ENCODE measurements at places on chromosomes 4 and X.

DNA sequence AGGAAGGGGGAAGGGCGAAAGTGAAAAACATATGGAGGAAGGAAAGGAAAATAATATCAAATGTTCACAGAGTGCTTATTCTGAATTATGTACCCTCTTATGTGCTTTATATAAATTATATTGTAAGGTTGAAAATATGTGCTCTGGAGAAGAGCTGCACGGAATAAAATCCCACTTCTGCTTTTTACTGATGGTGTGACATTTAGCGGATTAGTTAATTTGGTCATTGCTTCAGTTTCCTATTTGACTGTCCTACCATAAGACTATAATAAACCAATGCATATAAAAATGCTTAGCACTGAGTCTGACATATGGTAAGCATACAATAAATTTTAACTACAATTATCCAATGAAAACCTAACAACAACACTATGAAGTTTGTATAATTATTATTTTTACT is 86.2 kb downstream of the NPFFR2 start:
- no peak overlapping the region for H3K27ac ChIP-seq
- no peak for DNase-seq
- no peaks in the 10 kb centered on the region for H3K27me3 ChIP-seq
- H3K36me3 ChIP-seq: no peaks in the 10 kb centered on the region
- peaks cover 10% of the 10 kb centered on the region for H3K4me1 ChIP-seq
- no peak overlapping the region for H3K4me3 ChIP-seq

- H3K27ac ChIP-seq: no peak overlapping the region
- no peaks in the 10 kb centered on the region for H3K4me1 ChIP-seq
- DNase-seq: no peak
- no peak overlapping the region for H3K4me3 ChIP-seq
- H3K27me3 ChIP-seq: no peaks in the 10 kb centered on the region
These were observed 63.0 kb upstream of the MND1 start for GRCh38 chr4:153281476-153281875.

- no peaks in the 10 kb centered on the region for H3K36me3 ChIP-seq
- no peak overlapping the region for H3K4me3 ChIP-seq
- no peak for DNase-seq
These were observed 39.1 kb upstream of the PDLIM5 start for GRCh38 chr4:94412658-94413038.

GRCh38 chr4:158912806-158913205 is 144.0 kb downstream of the FNIP2 start:
- no peak overlapping the region for H3K4me3 ChIP-seq
- H3K27ac ChIP-seq: no peak overlapping the region
- no peaks in the 10 kb centered on the region for H3K4me1 ChIP-seq
- H3K27me3 ChIP-seq: no peaks in the 10 kb centered on the region
- H3K36me3 ChIP-seq: peaks cover 2% of the 10 kb centered on the region

- no peak overlapping the region for H3K4me3 ChIP-seq
- H3K4me1 ChIP-seq: no peaks in the 10 kb centered on the region
- peak; percentile 16 for DNase-seq
- no peaks in the 10 kb centered on the region for H3K27me3 ChIP-seq
These were observed 115.1 kb downstream of the PPP3CA start for GRCh38 chr4:101232074-101232776.

DNA sequence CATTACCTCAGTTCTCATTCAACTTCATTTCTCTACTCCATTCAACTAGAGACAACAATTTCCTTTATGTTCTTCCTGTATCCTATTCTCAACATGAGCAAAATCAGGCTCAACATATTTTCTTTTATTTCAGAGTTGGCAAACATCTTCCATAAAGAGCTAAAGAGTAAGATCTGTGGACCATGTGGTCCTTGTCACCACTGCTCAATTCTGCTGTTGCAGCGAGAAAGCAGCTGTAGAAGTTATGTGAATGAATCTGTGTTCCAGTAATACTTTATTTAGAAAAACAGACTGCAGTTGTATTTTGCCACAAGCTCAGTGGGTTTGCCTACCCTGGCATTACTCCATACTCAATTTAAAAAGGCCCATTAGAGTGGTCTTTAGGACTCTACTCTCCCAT is 2057.3 kb downstream of the ARAP2 start:
- DNase-seq: no peak
- H3K36me3 ChIP-seq: no peaks in the 10 kb centered on the region
- no peaks in the 10 kb centered on the region for H3K4me1 ChIP-seq
- H3K27me3 ChIP-seq: no peaks in the 10 kb centered on the region
- H3K4me3 ChIP-seq: no peak overlapping the region

DNA sequence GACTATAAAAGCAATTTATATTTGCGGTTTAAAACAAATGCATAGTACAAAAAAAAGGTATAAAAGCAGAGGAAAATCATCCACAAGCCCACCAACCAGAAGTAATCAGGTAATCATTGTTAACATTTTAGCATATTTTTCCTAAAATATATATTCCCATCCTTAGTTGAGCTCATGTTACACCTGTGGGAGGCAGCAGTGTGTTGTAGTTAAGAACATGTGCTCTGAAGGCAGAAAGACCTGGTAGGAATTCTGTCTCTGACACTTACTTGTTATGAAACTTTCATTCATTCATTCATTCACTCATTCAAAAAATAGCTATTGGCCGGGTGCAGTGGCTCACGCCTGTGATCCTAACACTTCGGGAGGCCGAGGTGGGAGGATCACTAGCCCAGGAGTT is 15.4 kb upstream of the CDKL5 start:
- H3K4me1 ChIP-seq: no peaks in the 10 kb centered on the region
- H3K27me3 ChIP-seq: no peaks in the 10 kb centered on the region
- no peak overlapping the region for H3K4me3 ChIP-seq
- peak; percentile 35 for DNase-seq
- no peaks in the 10 kb centered on the region for H3K36me3 ChIP-seq

DNA sequence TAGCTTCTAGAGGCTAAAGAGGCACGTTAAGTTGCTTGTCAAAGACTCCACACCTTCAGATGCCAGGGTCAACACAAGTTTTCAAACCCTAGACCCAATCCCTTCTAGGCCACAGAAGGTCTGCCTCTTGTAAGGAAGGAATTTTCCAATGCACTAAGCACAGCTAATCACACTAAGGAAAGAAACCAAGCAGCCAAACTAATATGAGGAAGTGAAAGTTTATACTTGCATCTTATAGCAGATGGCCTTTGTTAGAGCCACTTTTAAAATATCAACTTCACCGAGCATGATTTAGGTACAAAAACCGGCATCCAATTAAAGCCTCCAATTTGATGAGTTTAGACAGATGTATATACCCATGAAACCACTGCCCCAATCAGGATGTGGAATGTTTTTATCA is 9.9 kb downstream of the FHL1 start:
- no peaks in the 10 kb centered on the region for H3K36me3 ChIP-seq
- no peak overlapping the region for H3K27ac ChIP-seq

GRCh38 chr4:150074064-150074463 is 4.2 kb upstream of the DCLK2 start:
- peaks cover 12% of the 10 kb centered on the region for H3K27me3 ChIP-seq
- no peaks in the 10 kb centered on the region for H3K36me3 ChIP-seq
- no peak overlapping the region for H3K4me3 ChIP-seq

DNA sequence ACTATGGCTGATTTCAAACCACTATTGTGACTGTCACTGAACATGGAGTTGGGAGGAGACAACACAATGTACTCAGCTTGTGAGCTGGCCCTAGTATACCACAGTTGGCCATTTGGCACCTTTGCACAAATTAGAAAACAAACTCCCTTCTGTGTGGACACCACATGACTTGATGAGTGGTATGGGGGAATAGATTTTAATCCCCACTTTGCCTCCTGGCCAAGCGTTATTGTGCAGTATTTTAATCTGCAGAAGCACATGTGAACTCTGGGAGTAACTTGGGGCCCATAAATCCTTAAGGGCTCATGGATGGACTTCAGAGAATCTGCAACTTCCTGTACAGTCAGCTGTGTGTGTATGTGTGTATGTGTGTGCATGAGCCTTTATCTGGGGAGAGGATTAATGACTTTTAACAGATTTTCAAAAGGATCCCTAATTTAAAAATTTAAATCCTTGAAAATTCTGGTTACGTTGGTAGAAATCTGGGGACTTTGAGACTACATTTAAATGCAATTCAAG is 105.0 kb upstream of the PAQR3 start:
- H3K4me3 ChIP-seq: no peak overlapping the region
- H3K4me1 ChIP-seq: no peaks in the 10 kb centered on the region
- H3K36me3 ChIP-seq: no peaks in the 10 kb centered on the region
- no peak overlapping the region for H3K27ac ChIP-seq

GRCh38 chrX:121831601-121832000 is 784.2 kb downstream of the GLUD2 start:
- H3K36me3 ChIP-seq: no peaks in the 10 kb centered on the region
- no peaks in the 10 kb centered on the region for H3K4me1 ChIP-seq

All from trophoblast cell (in vitro differentiated cells and primary cell).